ENCODE measurements at places on chromosomes 1 and 21.

DNA sequence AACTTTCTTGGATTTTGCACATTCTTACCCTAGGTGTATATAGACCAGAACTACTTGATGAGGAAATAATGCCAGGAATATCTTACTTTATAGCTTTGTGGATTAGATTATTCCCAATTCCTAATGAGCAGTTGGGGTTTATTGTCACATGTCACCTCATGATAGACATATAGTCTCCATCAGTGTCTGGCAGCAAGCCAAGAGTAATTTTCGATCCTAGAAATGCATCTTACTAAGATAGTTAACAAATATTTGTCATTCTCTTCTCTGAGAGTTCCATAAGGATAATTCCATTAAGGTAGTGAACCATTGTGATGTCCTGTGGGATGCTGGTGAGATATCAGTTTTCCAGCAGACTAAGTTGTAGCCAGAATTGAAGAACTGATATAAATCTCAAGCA is 1282.9 kb upstream of the B3GALT2 start:
- no peak overlapping the region for H3K27ac ChIP-seq
- H3K4me1 ChIP-seq = no peaks in the 10 kb centered on the region
- H3K36me3 ChIP-seq = no peaks in the 10 kb centered on the region
- DNase-seq = no peak
- H3K4me3 ChIP-seq = no peak overlapping the region

DNA sequence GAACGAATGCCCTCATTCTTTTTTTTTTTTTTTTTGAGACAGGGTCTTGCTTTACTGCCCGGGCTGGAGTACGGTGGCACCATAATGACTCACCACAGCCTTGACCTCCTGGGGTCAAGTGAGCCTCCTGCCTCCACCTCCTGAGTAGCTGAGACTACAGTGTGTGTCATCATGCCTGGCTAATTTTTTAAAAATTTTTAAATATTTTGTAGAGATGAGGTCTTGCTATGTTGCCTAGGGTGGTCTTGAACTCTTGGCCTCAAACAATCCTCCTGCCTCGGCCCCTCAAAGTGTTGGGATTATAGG is 69.4 kb downstream of the ALG14 start:
- H3K27ac ChIP-seq = no peak overlapping the region
- H3K27me3 ChIP-seq = no peaks in the 10 kb centered on the region
- H3K4me3 ChIP-seq = no peak overlapping the region
- H3K4me1 ChIP-seq = no peaks in the 10 kb centered on the region

DNA sequence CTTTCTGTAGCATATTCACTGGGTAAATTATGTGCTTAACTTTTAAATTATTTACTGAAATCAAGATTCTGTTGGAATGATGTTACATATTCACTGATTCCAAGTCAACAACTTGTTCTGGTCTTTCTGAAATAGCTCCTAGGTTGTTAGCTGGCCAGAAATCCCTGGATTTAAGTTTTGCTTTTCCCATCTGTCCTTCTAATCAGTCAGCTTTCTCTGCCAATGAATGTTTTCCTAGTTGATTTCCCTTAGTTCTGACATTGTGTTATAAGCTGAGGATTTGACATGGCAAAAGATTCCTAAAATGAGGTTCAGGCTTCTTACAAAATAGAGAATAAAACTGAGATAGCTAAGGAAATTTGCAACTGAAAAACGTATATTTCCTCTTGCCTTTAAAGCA is 1479.6 kb downstream of the MRPL39 start:
- no peaks in the 10 kb centered on the region for H3K27me3 ChIP-seq
- H3K27ac ChIP-seq = no peak overlapping the region
- H3K4me1 ChIP-seq = no peaks in the 10 kb centered on the region
- H3K4me3 ChIP-seq = no peak overlapping the region
- DNase-seq = no peak
- no peaks in the 10 kb centered on the region for H3K36me3 ChIP-seq

DNA sequence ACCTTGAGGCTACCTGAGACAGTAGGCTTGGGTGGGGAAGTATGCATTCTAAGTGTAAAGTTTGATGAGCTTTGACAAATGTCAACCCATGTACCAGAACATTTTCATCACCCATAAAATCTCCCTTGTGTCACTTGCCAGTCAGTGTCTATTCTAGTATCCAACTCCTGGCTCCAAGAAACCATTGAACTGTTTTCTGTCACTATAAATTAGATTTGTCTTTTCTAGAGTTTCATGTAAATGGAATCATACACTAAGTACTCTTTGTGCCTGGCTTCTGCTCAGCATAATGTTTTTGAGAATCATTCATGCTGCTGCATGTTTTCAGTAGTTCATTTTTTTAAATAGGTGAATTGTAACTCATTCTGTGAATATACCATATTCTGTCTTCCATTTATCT is 165.4 kb downstream of the DNM3 start:
- no peaks in the 10 kb centered on the region for H3K27me3 ChIP-seq
- no peak overlapping the region for H3K27ac ChIP-seq
- no peaks in the 10 kb centered on the region for H3K4me1 ChIP-seq
- DNase-seq = no peak
- H3K36me3 ChIP-seq = no peaks in the 10 kb centered on the region
- H3K4me3 ChIP-seq = no peak overlapping the region

DNA sequence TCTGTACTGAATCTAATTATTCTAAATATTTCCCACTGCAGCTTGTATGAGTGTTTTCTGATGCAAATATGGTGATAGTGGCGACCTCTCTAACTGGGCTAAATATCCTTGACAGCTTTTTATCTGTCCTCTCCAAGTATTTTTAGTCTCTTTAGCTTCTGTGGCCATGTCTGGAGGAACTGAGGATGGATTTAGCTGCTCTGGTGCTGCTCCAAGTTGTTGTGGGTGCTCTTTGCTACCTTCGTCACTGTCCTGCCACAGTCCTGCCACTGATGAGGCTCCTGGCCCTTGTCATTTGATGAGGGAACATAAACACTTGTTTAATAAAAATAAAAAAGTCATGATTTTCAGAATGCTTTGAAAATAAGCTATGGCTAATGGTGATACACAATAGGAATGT is 15.9 kb downstream of the CAMTA1 start:
- no peaks in the 10 kb centered on the region for H3K36me3 ChIP-seq
- H3K27me3 ChIP-seq = no peaks in the 10 kb centered on the region
- H3K4me3 ChIP-seq = no peak overlapping the region
- H3K4me1 ChIP-seq = peaks cover 39% of the 10 kb centered on the region
- no peak overlapping the region for H3K27ac ChIP-seq

DNA sequence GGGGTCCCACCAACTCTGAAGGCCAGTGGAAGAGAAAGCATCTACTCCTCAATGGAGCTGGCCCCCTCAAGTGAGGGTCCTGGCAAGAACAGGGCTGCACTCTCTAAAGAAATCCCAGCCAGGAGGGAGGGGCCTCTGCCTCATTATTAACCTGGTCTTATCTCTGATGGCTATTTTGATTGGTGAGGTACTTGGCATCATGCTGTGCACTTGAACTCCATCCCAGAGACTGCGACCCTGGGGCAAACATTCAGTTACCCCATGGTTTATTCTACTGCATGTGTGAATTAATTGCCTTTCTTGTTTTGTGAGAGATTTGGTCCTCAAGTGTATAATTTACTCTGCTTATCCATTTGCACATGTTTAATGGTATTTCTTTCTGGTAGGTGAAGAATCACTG is 55.0 kb upstream of the ETV3 start:
- no peaks in the 10 kb centered on the region for H3K36me3 ChIP-seq
- H3K4me3 ChIP-seq = no peak overlapping the region
- H3K27ac ChIP-seq = no peak overlapping the region
- H3K4me1 ChIP-seq = no peaks in the 10 kb centered on the region
- H3K27me3 ChIP-seq = peaks cover 4% of the 10 kb centered on the region
- DNase-seq = no peak

DNA sequence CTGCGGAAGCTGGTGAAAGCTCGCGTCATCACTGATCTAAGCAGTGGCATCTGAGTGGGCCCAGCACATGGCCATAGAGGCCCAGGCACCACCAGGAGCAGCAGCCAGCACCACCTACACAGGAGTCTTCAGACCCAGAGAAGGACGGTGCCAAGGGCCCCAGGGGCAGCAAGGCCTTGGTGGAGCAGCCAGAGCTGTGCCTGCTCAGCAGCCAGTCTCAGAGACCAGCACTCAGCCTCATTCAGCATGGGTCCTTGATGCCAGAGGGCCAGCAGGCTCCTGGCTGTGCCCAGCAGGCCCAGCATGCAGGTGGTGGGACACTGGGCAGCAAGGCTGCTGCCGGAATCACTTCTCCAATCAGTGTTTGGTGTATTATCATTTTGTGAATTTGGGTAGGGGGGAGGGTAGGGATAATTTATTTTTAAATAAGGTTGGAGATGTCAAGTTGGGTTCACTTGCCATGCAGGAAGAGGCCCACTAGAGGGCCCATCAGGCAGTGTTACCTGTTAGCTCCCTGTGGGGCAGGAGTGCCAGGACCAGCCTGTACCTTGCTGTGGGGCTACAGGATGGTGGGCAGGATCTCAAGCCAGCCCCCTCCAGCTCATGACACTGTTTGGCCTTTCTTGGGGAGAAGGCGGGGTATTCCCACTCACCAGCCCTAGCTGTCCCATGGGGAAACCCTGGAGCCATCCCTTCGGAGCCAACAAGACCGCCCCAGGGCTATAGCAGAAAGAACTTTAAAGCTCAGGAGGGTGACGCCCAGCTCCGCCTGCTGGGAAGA is 3.2 kb upstream of the ARTN start:
- H3K27ac ChIP-seq = no peak overlapping the region
- DNase-seq = no peak
- no peak overlapping the region for H3K4me3 ChIP-seq
- H3K4me1 ChIP-seq = peaks cover 8% of the 10 kb centered on the region
- no peaks in the 10 kb centered on the region for H3K36me3 ChIP-seq

DNA sequence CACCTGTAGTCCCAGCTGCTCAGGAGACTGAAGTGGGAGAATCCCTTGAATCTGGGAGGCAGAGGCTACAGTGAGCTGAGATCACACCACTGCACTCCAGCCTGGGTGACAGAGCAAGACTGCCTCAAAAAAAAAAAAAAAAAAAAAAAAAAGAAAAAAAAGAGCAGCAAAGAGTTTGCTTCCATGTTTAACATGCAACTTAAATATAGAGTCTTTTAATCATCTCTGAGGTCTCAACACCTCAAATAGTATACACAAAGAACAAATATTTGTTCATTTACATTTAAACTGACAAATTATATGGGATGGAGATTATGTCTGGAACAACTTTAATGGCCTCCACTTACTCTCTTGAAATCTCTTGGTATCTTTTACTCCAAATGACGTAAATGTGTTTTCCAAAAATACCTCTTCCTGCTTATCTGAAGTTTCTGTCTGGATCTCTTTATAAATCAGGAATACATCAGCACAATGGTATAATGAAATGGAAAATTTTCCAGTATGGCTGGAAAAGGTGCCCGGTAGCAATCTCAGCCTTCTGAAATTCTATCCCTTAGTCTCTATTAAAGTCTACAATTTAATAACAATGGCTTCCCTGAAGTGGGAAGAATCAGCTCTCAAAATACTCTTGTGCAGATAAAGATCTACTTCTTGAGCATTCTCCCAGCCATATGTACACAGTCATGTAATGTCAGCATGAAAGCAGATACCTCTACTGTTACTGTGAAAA is 258.5 kb downstream of the OMA1 start:
- no peaks in the 10 kb centered on the region for H3K4me1 ChIP-seq
- H3K27me3 ChIP-seq = no peaks in the 10 kb centered on the region
- DNase-seq = no peak

GRCh38 chr1:201717286-201717685 is 111.7 kb upstream of the IPO9 start:
- no peak overlapping the region for H3K27ac ChIP-seq
- DNase-seq = no peak
- no peaks in the 10 kb centered on the region for H3K4me1 ChIP-seq
- no peaks in the 10 kb centered on the region for H3K27me3 ChIP-seq
- no peak overlapping the region for H3K4me3 ChIP-seq

- DNase-seq = no peak
- no peaks in the 10 kb centered on the region for H3K27me3 ChIP-seq
- H3K36me3 ChIP-seq = no peaks in the 10 kb centered on the region
- no peak overlapping the region for H3K27ac ChIP-seq
- no peaks in the 10 kb centered on the region for H3K4me1 ChIP-seq
These were observed 318.6 kb upstream of the TMPRSS15 start for GRCh38 chr21:18722193-18722592.

GRCh38 chr1:205315008-205315618 is 6.4 kb downstream of the NUAK2 start:
- no peak for DNase-seq
- H3K36me3 ChIP-seq = peaks cover 23% of the 10 kb centered on the region
- no peaks in the 10 kb centered on the region for H3K27me3 ChIP-seq
- no peak overlapping the region for H3K27ac ChIP-seq

GRCh38 chr1:13224480-13225060 is 1.4 kb downstream of the PRAMEF18 start:
- H3K27ac ChIP-seq = no peak overlapping the region
- no peaks in the 10 kb centered on the region for H3K27me3 ChIP-seq
- H3K4me1 ChIP-seq = no peaks in the 10 kb centered on the region
- no peak overlapping the region for H3K4me3 ChIP-seq

All from CD4-positive, alpha-beta memory T cell (primary cell).